ENCODE measurements at places on chromosomes 13 and 19.
A peak's percentile ranks its signal among the peaks of the same experiment; 100 is the strongest.

DNA sequence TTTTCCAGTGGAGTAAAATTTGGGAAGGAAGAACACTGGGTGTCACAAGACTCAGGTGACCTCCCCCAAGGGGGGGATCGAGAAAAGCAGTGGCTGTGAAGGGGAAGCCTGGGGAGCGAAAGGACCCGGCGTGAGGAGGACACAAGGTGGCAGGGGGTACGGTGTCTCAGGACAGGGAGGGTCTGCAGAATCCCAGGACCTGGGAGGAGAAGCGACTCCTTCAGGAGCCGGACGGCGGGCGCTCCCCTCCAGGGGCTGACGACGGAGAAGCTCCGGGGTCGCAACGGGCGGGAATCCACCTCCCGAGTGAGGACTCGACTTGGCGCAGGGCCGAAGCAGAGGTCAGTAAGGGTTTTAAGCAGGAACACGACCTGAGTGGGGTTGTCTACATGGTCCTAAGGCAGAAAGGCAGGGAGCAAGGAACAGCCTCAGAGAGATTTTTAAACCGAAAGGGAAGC, 529 bp downstream of the ZNF836 start:
- DNase-seq, result no peak

DNA sequence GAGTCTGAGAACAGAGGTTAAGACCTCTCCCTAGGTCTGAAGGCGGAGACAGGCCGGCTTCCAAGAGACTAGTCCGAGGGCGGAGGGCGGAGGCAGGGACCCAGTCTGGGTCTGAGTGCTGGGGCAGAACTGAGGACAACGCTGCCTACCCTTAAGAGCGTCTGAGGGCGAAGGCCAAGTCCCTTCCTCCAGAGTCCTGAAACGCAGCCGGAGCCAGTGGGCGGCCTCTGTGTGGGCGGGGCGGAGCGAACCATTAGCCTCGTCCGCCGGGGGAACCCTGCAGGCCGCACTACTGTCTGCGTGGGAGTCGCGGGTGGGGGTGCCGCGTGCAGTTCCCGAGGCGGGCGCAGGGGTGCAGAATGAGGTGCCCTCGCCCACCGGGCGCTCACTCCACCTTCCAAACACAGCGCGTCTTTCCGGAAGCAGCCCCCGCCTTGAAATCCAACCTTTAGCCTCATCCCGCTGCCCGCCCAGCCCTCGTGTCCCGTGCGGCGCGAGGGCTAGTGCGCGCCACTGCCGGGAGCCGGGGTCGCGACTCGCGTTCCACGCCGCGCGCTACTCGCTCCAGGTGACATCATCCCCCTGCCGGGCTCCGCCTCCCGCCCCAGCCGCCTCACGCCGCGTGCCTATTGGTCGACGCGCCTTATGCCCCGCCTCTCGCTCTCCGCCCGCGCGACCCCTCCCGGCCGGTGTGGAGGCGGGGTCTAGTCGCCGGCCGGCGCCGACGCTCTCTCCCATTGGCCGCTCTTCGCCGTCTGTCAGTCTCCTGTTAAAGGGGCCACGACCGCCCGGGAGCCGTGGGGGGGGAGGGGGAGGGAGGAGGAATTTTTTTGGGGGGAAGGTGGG, at the start of gene C19orf73:
TSS of gene C19orf73 (minus strand) at position 579 of the 846 bp plus-strand sequence. CDS start at position 458, 121 bp downstream.
- peak; percentile 91 for DNase-seq

GRCh38 chr13:51913421-51914136, 51.8 kb downstream of the CCDC70 start:
- DNase-seq, result no peak

- DNase-seq, result no peak
These were observed 15.0 kb downstream of the CEACAM21 start for GRCh38 chr19:41590936-41591335.

DNA sequence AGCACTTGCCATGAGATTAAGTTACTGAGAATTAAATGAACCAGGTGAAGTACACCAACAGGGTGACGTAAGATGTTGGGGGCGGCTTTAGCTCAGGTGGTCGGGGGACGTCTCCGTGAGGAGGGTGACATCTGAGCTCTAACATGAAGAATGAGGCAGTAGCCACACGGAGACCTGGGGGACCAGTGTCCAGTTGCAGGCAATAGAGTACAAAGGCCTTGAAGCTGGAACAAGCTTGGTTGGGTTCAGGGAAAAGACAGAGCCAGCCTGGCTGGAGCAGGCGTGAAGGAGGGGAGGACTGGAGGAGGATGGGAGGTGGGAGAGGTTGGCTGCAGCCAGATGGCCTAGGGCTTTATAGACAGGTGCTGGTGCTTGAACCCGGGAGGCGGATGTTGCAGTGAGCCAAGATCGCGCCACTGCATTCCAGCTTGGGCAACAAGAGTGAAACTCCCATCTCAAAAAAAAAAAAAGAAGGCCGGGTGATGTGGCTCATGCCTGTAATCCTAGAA, 1.6 kb downstream of the SPINT2 start:
- no peak for DNase-seq

DNA sequence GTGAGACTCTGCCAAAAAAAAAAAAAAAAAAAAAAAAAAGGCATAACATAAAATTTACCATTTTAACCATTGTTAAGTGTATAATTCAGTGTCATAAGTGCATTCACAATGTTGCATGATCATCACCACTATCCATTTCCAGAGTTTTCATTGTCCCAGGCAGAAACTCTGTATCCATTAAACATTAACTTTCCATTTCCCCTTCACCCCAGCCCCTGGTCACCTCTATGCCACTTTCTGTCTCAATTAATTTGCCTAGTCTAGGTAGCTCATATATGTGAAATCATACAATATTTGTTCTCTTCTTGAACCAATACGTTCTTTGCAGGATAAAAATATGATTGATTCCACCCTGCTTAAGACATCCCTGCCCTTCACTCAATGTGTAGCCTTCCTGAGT, 31.0 kb upstream of the VWA8 start:
- no peak for DNase-seq

DNA sequence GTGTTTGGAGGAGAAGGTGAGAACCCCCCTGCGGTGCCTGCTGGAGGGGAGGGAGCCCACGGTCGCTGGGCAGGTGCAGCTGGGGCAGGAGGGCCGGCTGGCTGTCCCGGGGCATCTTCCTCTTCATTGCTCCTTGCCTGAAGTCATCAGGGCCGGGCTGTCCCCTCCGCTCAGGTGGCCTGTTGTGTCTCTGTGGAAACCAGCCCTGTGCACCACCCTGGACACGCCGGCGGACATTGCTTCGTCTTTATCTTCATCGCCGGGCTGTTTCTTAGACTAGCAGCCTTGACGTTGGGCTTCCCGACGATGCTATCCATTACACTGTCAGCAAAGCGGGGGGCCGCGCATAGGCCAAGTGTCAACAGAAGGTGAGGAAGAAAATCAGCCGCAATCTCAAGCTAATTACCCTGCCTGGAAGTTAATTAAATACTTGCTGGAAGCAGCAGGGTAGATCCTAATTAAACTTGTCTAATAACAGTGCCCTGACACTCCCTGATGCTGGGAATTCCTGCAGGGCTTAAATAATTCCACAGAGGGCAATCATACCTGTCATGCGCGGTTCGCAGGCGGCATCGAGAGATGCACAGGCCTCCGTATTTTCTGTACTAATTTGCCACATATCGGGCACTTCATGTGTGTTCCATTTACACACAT, 111.4 kb upstream of the SOX1 start:
- DNase-seq, result no peak

DNA sequence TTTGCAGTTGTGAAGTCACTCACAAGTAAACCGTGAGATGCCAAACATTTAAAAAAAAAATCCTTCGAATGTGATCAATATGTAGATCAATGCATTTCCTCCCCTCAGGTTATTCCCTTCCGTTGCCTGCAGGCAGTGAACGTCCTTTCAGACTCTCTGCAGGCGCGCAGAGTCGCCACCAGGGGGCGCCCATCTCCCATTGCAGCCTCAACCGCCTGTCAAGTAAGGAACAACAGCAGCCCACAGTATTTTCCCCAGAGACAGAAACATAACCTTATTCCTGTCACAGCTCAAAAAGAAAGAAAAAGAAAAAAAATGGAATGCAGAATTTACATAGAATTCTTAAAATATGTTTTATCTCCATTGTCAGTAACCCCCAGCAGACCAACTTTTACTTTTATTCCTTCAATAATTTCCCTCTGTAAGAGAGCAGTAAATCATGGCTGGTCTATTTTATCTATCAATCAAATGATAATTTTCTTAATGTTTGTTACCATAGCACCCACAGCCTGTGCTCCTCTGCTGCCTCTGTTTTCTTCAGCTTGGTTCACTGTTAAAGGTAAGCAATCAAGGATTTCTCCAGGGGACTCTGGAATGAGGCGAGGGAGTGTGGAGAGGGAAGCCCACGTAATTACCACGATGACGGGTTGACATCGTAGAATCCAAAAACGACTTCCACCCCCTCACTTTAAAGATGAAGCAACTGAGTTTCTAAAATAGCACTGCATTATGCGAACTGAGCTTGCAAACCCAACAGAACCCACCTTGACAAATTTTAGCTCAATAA, 637.6 kb upstream of the ARGLU1 start:
- DNase-seq, result peak; percentile 62

- DNase-seq, result no peak
These were observed 18.1 kb downstream of the MCF2L start for GRCh38 chr13:112986946-112987681.

GRCh38 chr19:35856546-35857149, at the start of gene KIRREL2:
Gene KIRREL2, plus strand, starts transcription at chr19:35856911. Its CDS starts 209 bp downstream, at chr19:35857120.
- no peak for DNase-seq

DNA sequence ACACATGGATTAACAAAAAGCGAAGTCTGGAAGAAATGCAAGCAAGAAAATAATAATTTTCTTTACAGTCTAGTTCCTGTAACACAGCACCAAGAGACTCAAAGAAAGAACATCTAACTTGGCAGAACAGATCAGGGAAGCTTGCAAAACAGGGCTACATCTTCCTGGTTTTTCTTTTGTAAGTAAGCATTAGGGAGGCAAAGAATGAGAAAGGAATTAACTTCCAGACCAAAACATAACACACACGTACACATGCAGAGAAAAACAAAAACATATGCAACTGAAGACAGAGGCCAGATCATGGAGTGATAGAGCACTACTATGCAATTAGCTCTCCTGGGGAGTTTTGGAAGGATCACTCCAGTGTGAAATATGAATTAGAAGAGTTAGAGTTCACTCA, 120.5 kb downstream of the DIAPH3 start:
- DNase-seq, result no peak

GRCh38 chr13:28744091-28744536, 25.3 kb upstream of the SLC46A3 start:
- no peak for DNase-seq

- DNase-seq, result no peak
These were observed 3.2 kb upstream of the PRR36 start for GRCh38 chr19:7877249-7877836.

GRCh38 chr19:45990113-45990728, 5.0 kb upstream of the CCDC61 start:
- no peak for DNase-seq

DNA sequence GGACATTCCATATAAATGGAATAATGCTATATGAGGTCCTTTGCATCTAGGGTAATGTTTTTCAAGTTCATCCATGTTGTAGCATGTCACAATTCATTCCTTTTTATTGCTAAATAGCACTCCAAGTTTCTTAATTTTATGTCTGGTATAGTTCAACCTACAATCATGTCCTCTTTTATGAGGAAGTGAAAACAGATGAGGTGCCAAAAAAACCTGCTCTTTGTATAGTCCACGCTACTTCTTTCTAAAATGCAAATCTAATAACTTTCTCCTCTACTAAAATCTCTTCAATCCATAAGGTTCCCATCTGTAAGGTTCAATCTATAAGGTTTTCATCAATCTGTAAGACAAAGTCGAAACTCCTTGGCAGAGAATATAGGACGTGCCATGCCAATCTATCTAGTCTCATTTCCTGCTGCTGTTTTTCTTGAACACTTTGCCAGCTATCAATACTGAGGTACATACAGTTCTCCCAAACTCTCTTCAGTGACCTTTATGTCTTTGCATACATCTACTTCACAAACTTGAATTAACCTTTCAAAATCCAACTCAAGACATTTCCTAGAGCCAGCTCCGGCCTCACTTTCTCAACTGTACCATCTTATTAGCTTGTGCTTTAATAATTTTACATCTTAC, 33.7 kb downstream of the INTS6 start:
- DNase-seq, result no peak

DNA sequence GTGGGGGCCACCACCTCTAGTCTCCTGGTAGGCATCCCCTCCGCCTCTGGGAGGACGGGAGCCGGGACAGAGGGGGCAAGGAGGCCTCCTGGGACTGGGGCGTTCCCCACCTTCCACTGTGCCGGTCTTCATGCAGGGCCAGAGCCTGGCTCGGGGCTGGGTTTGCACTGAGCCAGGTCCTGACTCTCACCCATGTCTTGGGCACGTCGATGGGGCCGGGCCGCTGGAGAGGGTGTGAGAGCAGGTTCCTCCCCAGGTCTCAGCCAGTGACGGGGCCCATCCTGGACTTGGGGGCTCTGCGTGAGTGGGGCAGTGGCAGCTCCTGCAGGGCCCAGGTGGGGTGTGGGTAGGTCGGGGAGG, 26.6 kb downstream of the ATP11A start:
- DNase-seq, result no peak

- DNase-seq, result peak; percentile 41
These were observed 70.4 kb downstream of the ARHGAP35 start for GRCh38 chr19:46931202-46931601.

- no peak for DNase-seq
These were observed 51.5 kb upstream of the MRI1 start for GRCh38 chr19:13712767-13713201.

DNA sequence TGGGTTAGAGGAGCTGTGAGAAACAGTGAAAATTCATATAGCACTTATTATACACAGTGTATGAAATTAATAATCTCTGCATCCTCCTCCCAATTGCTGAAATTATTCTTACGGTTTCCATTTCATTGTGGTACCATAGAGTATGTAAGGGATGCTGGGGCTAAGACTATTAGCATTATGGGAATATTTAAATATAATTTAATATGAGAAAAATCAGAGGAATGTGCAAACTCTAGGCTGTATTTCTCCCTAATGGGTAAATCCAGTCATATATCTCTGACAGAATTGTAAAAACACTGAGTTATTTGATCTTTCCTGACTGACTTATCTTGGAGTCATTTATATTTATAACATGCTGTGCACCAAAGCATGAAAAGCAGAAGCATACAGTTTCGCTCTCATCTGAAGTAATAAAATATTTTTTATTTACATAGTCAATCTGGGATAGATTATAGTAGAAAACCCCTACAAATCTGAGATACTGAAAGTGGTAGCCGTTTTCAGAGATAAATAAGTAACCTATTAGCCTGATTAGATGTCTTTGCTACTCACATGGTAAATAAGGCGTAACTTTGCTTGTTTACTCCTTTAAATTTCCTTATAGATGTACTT, 34.9 kb downstream of the LRCH1 start:
- DNase-seq, result no peak

DNA sequence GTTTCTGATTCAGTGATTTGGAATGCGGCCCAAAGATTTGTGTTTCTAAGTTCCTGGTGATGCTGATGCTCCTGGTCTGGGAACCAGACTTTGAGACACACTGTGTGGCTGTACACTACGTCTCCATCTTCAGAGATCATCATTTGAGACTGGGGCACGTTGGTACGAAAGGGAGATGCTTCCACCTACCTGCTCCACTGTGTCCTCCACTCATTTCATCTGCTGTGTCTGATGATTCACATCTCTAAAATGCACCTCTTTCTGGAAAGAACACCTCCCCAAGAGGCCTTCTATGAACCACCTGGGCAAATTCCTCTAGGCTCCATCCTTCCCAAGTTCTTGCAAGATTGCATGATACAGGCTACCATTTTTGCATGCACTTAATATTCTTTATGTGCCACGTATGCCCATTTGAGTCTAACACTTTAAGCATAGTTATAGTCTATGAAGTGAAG, 58.6 kb downstream of the ERCC5 start:
- no peak for DNase-seq

- DNase-seq, result no peak
These were observed 1992.9 kb upstream of the PCDH20 start for GRCh38 chr13:63408331-63409189.

- no peak for DNase-seq
These were observed 31.0 kb downstream of the PTPRS start for GRCh38 chr19:5309438-5310204.

Data from HL-60 (cell line).